ENCODE measurements at places on chromosomes 2 and 18.
A peak's percentile ranks its signal among the peaks of the same experiment; 100 is the strongest.

GRCh38 chr2:220779931-220780330 is 792.2 kb downstream of the EPHA4 start:
- no peak for DNase-seq

GRCh38 chr2:85577386-85578242 is at the start of gene VAMP8:
Gene VAMP8, plus strand, starts transcription at chr2:85577586. Its CDS starts 61 bp downstream, at chr2:85577647.
- peak; percentile 60 for DNase-seq

DNA sequence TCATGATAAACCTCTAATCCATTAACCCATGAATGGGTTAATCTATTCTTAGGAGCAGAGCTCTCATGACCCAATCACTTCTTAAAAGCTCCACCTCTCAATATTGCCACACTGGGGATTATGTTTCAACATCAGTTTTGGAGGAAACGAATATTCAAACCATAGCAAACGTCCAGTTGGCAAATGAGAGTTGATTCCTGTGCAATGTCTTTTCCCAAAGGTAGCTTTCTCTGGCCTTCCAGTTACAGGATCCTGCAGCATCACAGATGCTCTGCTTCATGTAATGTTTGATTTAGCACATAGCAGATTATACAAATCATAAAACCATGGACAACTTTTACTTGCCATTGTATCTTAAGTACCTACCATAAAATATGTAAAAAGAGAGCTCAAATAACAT is 481.0 kb downstream of the TNS1 start:
- peak; percentile 20 for DNase-seq

GRCh38 chr18:24989760-24990593 is 362.0 kb downstream of the ZNF521 start:
- no peak for DNase-seq

DNA sequence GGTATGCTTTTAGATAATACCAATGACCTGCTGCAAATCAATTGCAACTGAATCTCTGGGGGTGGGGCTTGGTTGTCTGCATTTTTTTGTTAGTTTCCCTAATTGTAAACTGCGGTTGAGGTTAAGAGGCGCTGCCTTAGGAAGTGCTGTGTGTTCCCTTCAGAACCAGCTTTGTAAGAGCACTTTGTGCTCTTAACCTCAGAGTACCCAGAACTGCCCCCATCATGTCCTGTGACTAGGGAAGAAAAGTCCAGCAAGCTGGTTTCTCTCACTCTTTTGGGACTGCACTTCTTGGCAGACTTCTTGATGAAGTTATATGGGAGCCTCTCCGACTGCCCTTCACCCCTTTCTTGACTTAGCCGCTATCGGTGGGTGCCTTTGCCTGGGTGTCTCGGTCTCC is 245.5 kb upstream of the CXCR4 start:
- no peak for DNase-seq

GRCh38 chr2:176096986-176097819 is 2.4 kb upstream of the HOXD12 start:
- peak; percentile 79 for DNase-seq

- no peak for DNase-seq
These were observed 195.4 kb upstream of the ARL4C start for GRCh38 chr2:234691968-234692955.

- DNase-seq = no peak
These were observed 694.9 kb downstream of the KCNJ3 start for GRCh38 chr2:155393406-155393805.

GRCh38 chr2:95669441-95669991 is 77.7 kb downstream of the TRIM43 start:
- peak; percentile 6 for DNase-seq

DNA sequence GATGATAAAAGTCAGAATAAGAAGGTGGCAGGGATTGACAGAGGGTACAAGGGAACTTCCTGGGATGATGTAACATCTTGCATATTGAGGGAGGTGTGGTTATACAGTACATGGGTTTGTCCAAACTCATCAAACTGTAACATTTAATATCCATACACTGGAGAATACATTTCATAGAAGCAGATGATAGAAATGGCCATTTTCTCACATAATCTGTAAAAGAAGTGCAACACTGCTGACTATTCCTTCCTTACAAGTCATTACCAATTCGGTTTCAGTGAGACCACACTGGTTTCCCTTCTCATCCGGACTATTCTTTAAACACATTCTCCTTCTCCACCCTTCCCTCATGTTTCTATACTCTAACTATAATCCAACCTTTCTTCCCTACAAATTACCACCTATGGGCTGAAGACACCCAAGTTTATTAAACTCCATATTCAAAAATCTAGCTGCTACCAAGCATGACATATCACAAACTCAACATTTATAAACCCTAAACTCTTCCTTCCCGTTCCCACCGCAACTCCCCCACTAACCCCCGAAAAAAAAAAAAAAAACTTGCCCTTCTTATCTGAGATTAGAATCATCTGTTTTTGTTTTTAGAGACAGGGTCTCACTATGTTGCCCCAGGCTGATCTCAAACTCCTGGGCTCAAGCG is 1.6 kb downstream of the COX7A2L start:
- no peak for DNase-seq

- DNase-seq = peak; percentile 22
These were observed 19.5 kb downstream of the CIB4 start for GRCh38 chr2:26621469-26622199.

GRCh38 chr2:671787-672605 is 5.2 kb downstream of the TMEM18 start:
- no peak for DNase-seq

DNA sequence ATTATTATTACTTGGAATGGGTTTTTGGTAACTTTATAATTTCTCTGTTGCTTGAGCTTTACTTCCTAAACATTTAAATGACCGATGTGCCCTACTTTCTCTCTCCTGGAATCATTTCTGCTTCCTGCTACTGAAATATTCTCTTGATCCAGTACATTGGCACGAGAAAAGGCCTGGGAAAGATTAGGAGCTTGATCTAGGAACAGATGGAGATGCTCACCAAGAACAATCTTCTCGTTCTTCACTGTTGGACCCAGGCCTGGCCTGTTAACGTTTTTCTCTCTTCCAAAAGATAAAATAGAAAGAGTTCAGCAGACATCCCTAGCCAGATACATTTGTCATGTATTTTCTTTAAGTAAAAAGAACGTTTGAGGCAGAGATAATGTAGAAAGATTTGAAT is 1356.8 kb upstream of the CRIM1 start:
- DNase-seq = no peak

DNA sequence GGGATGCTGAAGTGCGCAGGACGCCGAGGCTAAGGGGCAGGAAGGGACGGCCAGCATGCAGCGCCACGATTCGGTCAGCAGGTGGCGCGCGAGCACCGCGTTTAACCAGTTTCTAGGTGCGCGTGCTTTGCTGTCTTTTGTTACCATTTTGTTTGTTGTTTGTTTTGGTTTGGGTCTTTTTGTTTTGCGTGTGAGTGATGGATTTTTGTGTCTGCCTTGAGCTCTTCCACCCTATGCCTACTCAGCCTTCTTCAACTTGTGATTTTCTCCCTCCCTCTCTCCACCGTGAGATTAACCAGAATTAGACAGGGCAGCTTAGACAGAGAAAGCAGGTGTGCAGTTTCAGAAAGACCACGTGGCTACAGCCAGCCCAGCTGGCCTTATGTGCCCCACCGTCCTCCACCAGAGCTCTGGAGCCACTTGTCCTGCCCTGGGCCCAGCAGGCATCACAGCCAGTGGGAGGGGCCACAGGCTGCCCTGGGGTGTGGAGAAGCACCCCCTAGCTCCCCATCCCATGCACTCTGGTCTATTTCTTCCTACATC is 180.2 kb downstream of the RNF144A start:
- peak; percentile 78 for DNase-seq

DNA sequence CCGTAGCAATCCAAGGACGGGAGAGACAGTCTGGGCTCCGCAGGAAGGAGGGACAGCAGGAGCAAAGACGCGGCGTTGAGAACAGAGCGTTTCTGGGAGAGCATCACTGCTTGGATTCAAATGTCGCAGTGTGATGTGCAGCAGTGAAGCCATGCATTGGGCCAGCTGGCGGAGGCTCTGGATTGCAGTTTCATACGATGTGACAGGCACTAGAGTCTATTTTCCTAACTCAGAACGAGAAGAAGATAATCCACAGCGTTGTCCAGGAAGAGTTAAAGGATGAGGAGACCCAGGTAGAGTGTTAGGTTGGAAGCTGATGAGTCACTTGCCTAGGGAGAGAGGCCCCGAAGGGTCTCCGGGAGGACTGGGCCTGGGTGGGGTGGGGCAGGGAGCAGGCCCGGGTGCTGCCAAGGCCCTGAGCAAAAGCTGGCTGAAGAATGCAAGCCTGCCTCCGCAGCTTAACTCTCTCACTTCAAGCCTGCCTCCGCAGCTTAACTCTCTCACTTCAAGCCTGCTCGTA is 17.7 kb upstream of the SEMA4C start:
- no peak for DNase-seq

GRCh38 chr2:146734042-146734820 is 1110.6 kb upstream of the ACVR2A start:
- DNase-seq = peak; percentile 6

- no peak for DNase-seq
These were observed 23.7 kb downstream of the FBXO36 start for GRCh38 chr2:229945975-229946374.

GRCh38 chr2:55236992-55237543 is 4.6 kb downstream of the RPS27A start:
- no peak for DNase-seq

- DNase-seq = peak; percentile 86
These were observed 178.6 kb downstream of the ZBTB7C start for GRCh38 chr18:48230467-48231113.

DNA sequence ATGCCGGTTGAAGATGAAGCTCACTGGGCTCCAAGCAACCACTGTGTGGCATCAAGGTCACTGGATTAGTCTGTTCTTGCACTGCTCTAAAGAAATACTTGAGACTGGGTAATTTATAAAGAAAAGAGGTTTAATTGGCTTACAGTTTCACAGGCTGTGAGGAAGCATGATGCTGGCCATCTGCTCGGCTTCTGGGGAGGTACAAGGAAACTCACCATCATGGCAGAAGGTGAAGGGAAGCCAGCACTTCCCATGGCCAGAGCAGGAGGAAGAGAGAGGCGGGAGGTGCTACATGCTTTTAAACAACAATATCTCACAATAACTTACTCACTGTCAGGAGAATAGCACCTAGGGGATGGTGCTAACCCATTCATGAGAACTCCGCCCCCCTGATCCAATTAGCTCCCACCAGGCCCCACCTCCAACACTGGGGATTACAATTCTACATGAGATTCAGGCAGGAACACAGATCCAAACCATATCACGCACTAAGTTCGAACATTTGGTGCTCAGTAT is 109.7 kb upstream of the MGAT5 start:
- no peak for DNase-seq

GRCh38 chr18:8607776-8608742 is 1.2 kb upstream of the RAB12 start:
- DNase-seq = no peak

GRCh38 chr2:105415007-105415406 is 16.2 kb upstream of the FHL2 start:
- no peak for DNase-seq

- peak; percentile 35 for DNase-seq
These were observed 1.0 kb upstream of the ESPNL start for GRCh38 chr2:238098901-238099713.

DNA sequence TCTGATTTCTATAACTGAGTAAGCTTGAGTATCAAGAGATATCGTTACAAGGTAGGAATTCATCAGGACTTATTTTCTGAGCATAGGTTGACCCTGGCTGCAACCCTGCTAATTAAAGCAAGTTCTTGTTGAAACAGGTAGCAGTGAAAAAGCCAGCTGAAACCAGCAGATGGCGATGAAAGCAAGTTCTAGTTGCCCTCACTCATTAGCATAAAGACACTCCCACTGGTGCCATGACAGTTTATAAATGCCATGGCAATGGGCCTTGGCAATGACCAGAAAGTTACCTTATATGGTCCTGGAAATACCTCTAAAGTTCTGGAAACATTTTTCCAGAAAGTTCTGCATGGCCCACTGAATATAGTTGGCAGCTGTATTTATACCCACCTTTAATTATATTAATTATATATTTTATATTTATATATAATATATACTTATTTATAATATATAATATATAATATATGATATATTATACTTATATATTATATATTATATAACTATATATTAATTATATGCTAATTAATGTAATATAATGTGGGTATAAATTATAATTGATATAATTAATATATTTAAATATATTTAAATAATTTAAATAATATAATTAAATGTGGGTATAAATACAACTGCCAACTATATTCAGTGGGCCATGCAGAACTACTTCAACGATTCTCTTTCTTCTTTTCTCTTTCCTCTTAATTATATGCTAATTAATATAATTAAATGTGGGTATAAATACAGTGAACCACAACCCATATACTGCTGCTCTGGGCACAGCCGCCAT is 188.0 kb downstream of the CDH7 start:
- peak; percentile 44 for DNase-seq

- no peak for DNase-seq
These were observed 647.8 kb downstream of the SATB2 start for GRCh38 chr2:198809976-198810375.

DNA sequence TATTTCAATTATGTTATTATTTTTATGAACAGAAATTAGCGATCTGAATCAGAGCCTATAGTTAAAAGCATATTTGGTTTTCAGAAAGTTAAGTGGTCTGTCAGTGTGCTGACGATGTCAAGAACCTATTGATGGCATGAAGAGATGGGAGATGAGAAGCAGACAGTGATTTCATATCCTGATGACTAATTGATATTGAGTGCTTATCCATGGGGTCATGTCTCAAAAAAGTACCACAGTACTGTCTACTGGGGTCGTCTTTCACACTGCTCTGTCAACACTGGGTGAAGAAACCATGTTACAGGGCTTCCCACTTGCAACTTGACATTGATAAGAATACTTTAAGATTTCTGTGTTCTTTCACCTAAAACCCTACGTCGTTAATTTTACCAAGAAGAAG is 297.1 kb downstream of the AFF3 start:
- no peak for DNase-seq

DNA sequence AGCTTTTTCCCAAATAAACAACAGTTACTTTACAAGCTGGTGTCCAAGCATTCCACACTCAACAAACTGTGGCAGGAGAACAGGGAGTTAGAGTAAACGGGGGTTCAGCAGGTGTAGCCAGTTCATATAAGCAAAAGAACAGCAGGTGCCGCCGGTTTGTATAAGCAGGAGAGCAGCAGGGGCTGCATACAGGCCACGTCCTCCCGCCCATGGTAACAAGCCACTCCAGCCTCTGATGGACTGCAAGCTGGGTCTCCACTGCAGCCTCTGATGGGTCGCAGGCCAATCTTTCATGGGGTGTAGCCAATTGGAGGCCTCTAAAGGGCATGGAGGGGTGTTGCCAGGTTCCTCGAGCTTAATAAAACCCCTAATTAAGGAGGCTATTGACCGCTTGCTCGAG is 189.3 kb downstream of the ANKRD30B start:
- no peak for DNase-seq

- no peak for DNase-seq
These were observed 67.4 kb downstream of the ADNP2 start for GRCh38 chr18:80176334-80177073.

- DNase-seq = no peak
These were observed 516.3 kb downstream of the NRXN1 start for GRCh38 chr2:50515638-50516037.

DNA sequence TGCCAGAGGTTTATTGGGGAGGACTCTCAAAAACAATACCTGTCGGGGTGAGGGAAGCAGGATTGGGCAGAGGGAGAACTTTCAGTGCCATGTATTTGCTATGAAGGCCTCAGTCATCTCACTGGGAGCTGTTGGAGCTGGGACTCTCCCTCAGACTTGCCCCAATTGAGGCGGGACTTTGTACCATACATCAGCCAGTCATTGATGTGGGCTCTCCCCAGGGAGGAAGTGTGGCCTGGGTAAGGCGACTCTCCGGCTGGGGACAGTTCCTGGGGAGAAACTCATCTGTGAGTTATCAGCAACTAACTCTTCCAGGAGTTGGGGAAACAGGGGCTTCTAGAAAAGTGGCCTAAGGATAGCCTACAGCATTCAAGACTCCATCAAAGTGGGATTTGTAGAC is 66.5 kb downstream of the FTCDNL1 start:
- DNase-seq = no peak

Data from suppressor macrophage treated with lipopolysaccharide for 4 hours (primary cell).